ENCODE measurements at places on chromosomes 12 and 14.

DNA sequence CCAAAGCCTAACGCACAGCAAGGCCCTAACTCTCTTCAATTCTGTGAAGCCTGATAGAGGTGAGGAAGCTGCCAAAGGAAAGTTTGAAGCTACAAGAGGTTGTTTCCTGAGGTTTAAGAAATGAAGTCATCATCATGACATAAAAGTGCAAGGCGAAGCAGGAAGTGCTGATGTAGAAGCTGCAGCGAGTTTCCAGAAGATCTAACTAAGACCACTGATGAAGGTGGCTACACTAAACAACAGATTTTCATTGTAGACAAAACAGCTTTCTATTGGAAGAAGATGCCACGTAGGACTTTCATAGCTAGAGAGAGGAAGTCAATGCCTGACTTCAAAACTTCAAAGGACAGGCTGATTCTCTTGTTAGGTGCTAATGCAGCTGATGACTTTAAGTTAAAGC, 385.6 kb upstream of the OR4E1 start:
- DNase-seq, result no peak

DNA sequence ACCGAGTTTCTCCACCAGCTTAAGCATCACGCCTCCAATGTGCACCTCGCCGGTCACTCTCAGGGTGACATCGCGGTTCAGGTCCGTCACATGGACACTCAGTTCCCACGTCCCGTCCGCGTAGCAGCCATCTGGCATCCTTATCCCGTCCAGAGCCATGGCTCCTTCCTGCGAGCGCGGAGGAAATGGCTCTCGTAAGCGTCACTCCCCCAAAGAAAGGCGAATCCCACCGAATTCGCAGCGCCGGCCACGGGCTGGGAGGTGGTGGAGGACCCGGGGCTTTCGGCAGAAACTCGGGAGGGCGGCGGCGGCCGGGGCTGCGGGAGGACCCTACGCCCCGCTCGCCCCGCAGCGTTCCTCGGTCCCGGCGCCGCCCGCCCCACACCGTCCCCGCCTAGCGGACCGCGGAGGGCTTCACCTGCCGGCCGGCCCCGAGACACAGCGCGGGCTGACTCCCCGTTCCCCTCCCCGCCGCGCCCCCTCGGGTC, 396 bp downstream of the FERMT2 start:
- no peak for DNase-seq

GRCh38 chr12:129613314-129613713, 290.5 kb downstream of the TMEM132D start:
- no peak for DNase-seq

- no peak for DNase-seq
Observed at GRCh38 chr14:60184146-60184904, 19.1 kb upstream of the DHRS7 start.

DNA sequence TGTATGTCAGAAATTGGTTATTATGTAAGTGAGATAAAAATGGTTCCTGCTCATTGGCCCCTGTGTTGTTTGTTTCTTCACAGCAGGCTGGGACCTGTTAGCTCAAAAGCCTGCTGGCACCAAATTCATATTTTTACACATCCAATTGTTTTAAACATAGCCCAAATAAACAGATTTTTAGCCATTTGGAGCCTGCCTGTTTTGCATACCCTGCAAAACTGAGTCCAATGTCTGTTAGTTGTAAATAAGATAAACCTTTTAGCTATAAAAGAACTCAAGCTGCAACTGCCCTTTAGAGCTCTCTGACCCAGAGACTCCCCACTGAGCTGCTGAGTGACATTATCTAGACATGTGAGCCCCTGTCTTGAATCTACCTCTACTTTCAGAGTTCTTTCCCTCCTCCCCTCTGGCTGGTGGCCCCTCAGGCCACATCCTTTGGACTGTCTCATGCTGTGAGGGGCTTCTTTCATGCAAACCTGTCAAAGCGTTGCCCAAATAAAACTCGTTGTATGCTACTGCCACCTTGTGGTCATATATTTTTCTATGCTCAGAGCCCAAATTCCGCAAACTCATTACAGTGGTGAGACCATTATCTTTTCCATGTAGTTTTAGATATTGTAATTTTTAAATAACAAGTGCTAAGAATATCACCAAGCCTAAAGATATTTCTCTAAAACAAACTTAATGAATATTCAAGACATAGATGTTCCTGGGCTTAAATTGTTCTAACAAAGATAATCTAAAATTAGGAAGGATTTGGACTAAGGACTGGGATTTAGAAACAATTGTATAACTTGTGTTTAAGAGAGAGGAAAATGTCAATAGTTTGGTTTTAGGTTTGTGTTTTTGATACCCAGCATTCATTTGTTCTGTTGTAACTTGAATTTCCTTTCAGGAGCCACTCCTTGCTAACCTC, 337.9 kb downstream of the AACS start:
- no peak for DNase-seq

DNA sequence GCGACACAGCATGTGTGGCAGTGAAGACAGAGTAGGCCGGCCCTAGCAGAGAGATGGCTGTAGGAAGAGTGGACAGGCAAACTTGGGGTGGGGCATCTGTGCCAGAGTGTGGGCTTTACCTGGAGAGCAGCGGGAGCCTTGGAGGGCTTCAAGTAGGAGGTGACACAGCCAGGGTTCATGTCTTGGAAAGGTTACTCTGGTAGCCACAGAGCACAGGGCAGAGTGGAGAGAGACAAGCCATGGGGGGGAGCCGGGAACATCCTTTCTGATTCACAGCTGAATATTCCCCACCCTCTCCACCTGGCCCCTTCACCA, 53.5 kb upstream of the DIO3 start:
- DNase-seq, result no peak

GRCh38 chr14:84017495-84017894, 1512.4 kb upstream of the FLRT2 start:
- DNase-seq, result no peak

DNA sequence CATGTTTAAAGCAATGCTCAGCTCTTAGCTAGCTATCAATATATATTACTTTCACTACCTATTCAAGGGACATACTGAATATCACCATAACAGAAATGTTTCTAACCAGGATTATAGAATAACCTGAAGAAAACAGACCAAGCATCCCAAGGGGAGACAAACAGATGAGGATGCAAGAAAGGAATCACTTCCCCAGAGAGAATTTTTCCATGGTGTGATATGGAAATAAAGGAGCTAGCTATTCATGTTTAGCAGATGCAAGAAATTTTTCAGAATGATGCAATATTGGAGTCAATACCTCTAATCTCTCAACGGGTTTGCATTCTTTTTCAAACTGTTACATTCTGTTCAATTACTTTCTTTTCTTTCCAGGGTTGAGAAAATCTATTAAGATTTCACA, 538.9 kb upstream of the FLRT2 start:
- DNase-seq, result no peak

GRCh38 chr12:52531566-52532300, 11.5 kb upstream of the KRT5 start:
- no peak for DNase-seq

DNA sequence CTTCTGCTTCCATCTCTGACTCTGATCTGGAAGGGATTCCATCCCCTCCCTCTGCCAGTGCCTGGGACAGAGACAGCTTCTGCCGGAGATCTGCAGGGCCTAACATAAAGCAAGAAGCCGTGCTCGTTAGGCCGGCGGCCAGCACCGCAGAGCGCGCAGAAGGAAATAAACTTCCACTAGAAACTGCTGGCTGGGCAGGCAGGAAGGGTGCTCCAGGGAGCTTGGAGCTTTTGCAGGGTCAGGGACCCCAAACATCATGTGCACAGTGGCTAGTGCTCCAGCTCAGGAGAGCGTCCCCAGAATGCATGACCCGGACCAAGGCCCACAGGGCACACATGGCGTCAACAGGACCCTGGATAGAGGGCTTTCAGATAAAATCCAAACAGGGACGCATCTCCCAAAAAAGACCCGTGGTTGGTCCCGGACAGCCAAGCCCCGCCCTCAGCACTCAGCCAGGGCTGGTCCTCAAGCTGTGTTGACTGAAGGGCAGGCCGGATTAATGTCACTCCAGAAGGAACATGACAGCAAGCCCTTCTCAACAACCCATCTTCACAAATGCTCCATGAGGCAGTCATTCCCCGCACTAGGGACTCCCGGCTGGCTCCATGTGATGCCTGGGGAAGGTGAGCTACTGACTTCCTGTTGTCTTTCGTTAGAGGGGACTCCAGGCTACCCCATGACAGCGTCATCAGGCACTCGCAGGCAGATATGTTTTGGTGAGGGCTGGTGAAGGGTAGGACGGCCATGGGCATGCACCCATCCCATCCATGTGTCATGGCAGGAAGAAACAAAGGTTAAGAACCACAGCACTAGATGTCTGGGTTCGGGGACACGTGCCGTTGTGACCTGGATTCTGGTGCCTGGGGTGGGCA, 121.5 kb downstream of the CALM1 start:
- DNase-seq, result no peak

GRCh38 chr12:31346267-31346666, 20.3 kb upstream of the SINHCAF start:
- DNase-seq, result no peak

DNA sequence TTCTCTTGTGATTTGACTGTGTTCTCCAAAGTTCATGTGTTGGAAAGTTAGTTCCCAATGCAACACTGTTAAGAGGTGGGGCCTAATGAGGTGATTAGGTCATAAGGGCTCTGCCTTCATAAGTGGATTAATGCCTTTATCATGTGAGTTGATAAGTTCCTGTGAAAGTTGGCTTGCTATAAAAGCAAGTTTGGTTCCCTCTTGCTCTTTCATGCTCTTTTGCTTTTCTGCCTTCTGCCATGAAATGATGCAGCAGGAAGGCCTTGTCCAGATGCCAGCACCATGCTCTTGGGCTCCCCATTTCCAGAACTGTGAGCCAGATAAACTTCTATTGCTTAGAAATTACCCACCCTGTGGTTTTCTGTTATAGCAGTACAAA, 41.9 kb downstream of the SLC16A7 start:
- DNase-seq, result no peak

- no peak for DNase-seq
Observed at GRCh38 chr14:91237219-91237618, 7.3 kb downstream of the GPR68 start.

GRCh38 chr14:24741871-24742270, 107.9 kb upstream of the GZMB start:
- DNase-seq, result no peak

DNA sequence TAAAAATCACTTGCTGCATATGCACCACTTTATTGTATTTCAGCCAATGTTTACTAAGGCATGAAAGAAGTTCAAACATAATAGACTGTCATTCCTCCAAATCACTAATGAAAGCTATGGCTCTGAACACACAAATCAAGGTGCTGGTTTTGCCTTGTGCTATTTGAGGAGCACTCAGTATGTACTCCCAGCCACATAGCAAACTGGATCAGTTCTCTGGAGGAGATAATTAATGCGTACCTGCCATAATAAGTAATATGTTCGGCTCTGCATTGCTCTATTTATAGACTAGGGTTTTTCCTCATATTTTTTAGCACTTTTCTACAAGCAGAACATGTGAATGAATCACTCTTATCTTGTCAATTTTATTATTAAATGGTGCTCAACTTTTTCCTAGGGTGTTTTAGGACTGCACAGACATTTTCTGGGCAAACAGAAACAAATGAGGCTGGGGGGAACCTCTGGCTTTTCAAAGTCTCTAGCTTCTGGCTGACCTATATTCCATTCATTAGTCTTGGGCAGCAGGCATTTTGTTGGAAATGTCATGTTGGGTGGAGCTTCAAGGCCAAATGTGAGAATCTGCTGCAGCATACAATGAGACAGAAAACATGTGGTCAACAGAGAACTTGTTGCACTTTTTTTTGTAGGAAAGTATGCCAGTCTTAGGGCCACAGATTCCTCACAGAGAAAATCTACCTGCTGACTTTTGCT, 88.4 kb downstream of the GRIP1 start:
- no peak for DNase-seq

DNA sequence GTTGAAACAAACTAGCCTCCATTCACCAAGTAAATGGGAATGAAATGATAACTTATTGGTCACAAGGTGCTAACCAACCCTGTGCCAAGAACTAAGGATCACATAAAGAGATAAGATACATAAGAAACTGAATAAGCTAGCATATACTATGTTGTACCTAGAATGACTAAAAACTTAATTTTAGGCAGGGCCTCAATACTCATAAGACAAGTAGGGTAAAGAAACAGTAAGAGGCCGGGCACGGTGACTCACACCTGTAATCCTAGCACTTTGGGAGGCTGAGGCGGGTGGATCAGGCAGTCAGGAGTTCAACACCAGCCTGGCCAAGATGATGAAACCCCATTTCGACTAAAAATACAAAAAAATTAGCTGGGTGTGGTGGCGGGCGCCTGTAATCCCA, 17.7 kb downstream of the GDF11 start:
- no peak for DNase-seq

DNA sequence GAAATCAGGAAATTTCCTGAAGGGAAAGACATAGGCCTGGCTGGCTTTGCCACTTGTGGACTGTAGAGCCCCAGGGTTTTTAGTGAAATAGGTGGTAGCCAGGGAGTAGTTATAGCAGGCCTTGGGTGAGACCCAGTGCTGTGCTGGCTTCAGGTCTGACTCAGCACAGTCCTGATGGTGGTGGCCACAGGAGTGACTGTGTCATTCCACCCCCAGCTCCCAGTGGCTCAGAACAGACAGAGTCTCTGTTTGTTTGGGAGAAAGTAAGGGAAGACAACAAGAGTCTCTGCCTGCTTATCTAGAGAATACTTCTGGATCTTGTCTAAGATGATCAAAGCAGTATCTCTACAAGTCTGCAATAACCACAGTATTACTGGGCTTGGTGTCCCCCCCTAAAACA, 27.5 kb upstream of the OR6J1 start:
- no peak for DNase-seq

DNA sequence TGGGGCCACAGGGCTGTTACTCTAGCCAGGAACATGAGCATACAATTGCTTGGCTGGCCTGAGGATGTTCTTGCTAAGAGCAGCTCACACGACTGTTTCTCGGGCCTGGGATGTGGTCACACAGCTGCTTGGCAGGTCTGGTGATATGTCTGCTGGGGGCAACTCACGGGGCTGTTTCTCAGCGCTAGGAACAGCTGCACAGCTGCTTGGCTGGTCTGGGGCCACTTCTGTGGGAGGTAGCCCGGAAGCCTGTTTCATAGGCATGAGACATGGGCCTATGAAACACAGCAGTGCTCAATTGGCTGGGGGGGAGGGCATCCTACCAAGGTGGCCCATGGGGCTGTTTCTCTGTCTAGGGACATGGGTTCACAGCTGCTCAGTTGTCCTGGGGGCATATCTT, 73.4 kb upstream of the DDHD1 start:
- DNase-seq, result no peak

- DNase-seq, result no peak
Observed at GRCh38 chr12:54014377-54015017, 5.7 kb downstream of the HOXC8 start.

- peak; percentile 82 for DNase-seq
Observed at GRCh38 chr12:1527789-1528188, 66.6 kb downstream of the FBXL14 start.

Data from GM04503 (cell line).